ENCODE measurements at places on chromosomes 12 and 14. TPM values are rescaled to one million over a fixed set of nuclear protein-coding genes. Genes with fewer than 3 reads are reported as not detected.

The SYT1 gene
- total RNA-seq = 0.49 TPM

The TMEM52B gene
- not detected for total RNA-seq

DNA sequence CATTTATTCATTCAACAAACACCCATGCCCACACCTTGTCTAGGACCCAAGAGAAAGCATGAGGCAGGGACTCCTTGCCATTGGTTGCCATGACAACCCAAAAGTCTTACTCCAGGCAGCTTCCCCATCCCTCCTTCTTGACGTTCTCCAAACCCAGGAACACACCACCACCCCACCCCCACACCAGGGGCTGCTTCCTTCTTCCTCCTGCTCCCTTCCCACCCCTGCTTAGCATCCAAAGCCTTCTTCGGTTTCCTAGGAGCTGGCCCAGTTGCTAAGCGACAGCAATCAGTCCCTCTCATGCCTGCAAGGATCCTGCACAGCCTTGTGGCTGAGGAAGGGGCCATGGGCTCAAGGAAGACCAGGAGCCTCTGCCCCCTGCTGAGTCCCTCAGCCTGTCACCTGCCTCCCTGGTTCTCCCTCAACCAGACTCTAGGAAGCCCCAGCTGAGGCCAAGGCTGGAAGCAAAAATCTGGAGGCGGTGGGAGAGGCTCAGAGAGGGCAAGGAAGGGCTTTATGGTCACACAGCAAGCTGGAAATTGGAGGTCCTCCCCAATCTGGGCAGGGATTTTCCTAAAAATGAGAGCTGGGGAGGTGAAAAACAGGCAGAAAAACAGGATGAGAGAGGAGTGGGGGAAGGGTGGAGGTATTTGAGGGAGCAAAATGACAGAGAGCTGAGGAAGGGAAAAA, 15.4 kb downstream of the RASAL1 start:
- no peak for DNase-seq

GRCh38 chr12:45339035-45339434, 123.1 kb downstream of the ANO6 start:
- DNase-seq = no peak

The STON2 gene
- total RNA-seq = 17.3 TPM

GRCh38 chr12:27236498-27236897, 7.6 kb upstream of the STK38L start:
- DNase-seq = no peak

GRCh38 chr12:84643993-84644392, 268.6 kb downstream of the SLC6A15 start:
- no peak for DNase-seq

The KRT5 gene
- total RNA-seq = 6,567 TPM

- DNase-seq = no peak
These were observed 89.8 kb upstream of the SFSWAP start for GRCh38 chr12:131620946-131621681.

GRCh38 chr14:51727526-51727925, 75.8 kb downstream of the FRMD6 start:
- DNase-seq = no peak

The RNFT2 gene
- total RNA-seq = 1.2 TPM

- no peak for DNase-seq
These were observed 2.3 kb downstream of the OR6J1 start for GRCh38 chr14:22641846-22642245.

GRCh38 chr12:68445824-68446223, 113.7 kb upstream of the MDM1 start:
- no peak for DNase-seq

- no peak for DNase-seq
These were observed 964 bp upstream of the SERPINA4 start for GRCh38 chr14:94560291-94560665.

DNA sequence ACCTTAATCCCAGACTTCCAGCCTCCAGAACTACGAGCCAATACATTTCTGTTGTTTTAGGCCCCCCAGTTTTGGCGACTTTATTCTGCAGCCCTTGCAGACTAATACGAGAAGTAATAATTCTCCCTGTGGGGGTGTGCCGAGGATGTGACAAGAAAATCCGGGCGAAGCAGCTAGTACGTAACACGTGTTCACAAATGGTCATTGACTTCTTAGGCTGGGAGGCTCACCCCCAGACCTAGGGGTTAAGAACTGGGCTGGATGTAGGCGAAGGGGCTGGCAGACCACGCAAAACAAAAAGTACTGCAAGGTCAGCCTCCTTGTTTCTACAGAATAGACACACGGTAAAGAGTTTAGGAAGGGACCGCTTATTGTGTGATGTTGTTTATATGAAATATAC, 69.8 kb upstream of the ESRRB start:
- DNase-seq = no peak

DNA sequence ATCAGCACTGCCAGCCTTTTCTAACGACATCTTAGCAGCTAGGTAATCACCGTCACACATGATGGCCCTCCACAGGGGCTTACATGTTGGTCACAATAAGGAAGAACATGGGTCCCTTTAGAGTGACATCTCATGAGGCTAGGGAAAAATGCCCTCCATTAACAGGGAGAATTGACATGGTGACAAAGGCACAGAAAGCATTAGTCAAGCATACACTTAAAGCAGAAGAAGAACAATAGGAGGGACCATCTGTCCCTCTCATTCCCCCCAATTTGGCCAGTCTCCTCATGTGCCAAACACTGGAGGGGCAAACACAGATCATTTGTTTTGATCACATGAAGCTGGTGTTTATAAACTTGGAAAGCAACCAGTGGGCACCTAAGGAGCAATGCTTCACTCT, 78.0 kb downstream of the GRIP1 start:
- no peak for DNase-seq

DNA sequence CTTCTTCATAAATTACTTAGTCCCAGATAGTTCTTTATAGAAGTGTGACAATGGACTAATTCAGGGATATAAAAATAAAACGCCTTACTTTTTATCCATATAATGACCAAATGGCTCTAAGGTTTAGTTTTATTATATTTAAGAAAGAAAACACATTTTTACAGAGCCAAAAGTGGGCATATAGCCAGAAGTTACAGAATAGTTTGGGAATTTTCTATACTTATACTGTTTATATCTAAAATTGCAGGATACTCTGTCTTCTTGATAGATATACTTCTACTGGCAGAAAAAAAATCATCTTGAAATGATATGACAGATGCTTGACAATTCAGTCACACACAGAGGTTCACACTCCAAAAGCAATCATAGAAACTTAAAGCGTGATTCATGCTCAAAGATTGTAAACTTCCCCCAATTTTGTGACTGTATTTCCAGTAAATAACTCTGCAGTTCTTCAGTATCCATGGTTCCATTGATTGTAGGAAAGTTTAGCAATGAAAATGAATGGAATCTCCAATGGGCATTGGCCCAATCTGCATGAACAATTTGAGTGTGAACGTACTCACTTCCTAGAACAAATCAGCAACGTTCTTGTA, 307.8 kb downstream of the NOVA1 start:
- no peak for DNase-seq

GRCh38 chr14:63666335-63666734, 24.7 kb upstream of the WDR89 start:
- DNase-seq = no peak
